Mesenteric fat pad (tissue), 1 donor: ENCODE measurements at places on chromosomes 1 and 21. TPM values are rescaled to one million over a fixed set of nuclear protein-coding genes. Genes with fewer than 3 reads are reported as not detected.

TRIM46 gene
- total RNA-seq, result 0.22 TPM

PTGS2 gene
- 35.0 TPM for total RNA-seq

DNA sequence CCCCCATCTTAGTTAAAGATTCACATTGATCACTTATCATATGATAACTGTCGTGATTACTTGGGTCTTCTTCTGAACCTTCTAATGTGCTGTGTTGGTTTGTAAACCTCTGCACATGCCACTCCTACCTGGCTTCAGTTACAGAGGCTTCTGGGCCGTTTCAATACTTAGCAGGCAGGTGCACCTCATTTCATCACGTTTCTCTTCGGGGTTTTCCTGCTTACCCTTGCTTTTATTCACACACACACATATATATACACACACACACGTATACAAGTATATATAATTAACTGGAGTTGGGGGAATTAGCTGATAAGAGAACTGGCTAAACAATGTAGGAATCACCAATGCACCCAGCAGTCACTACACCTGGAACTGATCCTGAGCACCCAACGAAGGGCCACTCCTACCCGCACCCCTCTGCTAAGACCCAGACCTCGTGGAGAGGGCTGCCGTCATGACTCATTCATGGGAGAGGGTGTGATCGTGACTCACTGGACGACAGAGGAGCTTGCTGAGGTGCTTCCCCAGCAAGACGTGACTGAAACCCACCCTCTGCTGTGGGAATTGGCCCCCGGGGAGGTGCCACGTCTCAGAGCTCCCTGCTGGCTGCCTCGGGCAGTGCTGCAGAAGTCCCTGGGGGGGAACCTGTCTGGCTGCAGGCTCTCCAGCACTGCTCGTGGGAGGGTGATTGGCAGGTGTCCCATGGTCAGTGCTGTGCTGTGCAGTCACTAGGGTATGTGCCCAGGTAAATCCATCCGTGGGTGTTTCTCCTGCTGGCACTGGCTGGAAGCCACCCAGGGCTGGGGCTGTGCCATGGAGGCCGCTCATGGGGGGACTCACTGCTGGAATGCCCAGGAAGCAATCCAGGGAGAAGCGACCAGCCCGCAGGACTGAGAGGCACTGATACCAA lies 166.6 kb downstream of the DYRK1A start:
- DNase-seq, result peak; percentile 55

GRCh38 chr1:3771108-3772026 lies 1.2 kb upstream of the SMIM1 start:
- DNase-seq, result no peak

- no peak for DNase-seq
These were observed 4.9 kb upstream of the AK5 start for GRCh38 chr1:77276941-77277340.

- no peak for DNase-seq
These were observed 163.5 kb downstream of the TLR5 start for GRCh38 chr1:222979561-222979960.

GRCh38 chr1:154711416-154711815 lies 103.4 kb upstream of the ADAR start:
- DNase-seq, result no peak

DNA sequence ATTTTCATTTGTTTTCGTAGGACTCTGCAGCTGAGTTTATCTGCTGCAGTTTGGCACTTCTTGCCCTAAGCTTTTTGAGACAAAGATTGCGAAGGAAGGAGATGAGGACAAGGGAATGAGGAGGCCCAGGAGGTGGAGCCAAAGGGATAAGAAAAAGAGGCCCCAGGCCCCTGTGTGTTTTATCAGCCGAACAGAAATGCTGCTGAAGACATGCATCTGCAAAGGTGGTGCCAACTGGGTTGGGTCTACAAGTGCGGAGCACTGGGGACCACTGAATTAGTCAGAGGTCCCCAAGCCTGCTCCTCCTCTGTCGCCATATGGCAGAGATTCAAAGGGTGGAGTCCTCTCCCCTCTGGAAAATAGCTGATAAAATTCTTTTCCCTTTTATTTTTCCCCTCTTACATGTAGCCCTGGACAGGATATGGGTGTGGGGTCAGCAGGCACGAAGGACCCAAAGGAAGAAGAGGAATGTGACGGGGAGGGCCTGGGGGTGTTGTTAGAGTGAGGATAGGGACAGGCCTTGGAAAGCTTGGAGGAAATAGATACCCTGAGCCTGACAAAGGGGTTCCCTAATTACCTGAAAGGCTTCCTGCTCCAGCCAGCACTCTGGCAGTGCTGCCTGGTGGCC lies 2.7 kb downstream of the CD34 start:
- DNase-seq, result no peak

DNA sequence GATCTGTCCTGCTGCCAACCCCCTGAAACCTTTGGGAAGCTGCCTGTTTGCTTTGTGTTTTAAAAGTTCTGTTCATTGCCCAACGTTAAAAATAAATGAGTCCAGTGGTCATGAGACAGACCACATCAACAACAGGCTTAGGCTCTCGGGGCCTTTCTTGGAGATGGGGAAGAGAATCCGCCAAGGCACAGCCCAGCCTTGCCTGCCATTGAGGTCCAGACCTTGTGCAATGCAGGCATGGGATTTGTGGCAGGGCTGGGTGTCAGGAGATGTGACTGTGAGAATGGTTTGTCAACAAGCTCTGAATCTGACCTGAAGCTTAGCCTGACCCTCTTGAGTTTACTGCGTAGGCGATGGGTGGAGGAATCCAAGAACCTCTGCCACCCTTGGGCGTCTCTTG lies 4.2 kb downstream of the SPSB1 start:
- DNase-seq, result no peak

- no peak for DNase-seq
These were observed 89.7 kb upstream of the IFFO2 start for GRCh38 chr1:19045898-19046880.

DNA sequence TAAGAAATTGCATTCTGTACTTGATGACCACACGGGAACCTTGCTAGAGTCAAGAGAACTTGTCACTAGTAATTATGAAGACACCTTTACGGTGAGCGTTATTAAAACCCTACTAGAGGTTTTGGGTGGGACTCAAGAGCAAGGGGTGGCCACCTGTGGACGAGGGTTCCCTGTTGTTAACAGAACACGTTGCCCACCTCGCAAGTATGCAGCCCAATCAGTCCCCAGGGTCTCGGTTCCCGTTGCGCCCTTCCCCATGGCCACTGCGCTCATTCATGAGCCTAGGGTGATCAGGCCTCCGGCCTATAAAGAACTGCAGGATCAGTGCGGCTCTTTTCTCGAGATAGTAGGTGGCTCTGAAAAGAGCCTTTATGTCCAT lies 30.2 kb upstream of the RNF187 start:
- DNase-seq, result no peak

DNA sequence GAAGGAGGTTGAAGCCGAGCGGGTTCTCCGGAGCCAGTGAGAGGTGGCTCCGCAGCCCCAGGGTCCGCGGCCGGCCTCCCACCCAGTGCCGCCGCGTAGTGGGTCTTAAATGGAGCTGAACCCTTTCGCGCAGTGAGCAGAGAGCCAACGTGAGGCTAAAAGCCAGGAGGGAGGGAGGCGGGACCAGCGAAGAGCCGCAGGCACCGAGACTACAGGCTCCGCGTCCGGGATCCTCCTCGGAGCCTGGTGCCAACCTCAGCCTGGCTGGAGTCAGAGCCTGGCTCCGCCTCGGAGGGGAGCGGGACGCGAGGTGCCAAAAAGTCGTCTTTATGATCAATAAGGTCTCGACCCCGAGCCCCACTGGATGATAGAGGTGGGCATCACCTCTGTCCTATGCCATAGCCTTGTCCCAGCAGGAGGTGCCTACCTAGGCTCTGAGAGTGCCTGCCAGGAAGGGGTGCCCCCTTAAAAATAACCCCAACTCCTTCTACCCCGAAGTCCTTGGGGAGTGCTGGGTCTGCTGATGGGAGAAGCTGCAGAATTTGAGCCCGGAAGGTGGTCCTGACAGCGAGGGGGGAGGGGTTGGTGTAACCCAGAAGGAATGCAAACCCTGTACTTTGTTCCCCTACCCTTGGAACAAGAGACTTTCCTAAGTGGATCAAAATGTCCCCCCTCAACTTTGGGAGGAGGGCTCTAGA lies 1.6 kb downstream of the IGSF21 start:
- no peak for DNase-seq

DNA sequence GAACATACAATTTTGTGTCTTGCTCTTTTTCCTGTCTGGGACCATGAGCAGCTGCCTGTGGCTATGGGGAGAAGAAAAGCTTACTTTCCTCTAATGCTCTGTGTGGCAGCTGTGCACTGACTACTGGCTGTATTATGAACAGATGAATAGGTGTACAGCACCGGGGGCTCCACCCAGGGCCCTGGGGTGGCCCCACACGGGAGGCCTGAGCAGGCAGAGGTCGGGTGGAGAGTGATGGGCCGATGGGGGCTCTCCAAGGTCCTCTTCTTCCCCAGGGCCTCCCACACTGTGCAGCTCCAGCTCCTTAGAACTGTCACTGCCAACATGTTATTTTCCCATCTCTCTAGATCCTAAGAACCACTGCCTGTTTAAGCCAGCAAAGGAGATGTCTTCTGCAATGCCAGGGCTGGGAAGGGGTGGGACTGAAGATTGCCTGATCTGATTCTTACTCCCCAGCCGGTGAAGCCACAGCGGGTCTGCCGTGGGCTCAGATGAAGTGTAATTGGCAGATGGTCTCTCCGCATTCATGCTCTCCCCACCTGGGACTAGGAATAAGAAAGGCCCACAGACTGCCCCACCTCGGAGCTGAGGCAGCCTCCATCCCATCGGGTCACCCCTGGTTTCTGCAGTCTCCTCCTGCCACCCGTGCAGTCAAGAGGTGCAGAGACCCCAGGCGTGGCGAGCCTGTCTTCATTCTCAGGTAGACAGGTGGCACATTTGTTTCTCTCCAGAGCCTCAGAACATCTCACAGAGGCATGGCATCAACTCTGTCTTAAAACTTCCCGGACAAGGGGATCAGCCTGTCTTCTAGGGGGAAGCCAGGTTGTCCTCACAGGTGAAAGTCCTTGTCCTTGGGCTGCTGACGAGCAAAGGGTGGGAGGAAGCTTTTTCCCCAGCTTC lies 186.5 kb upstream of the GALNT2 start:
- DNase-seq, result no peak
